Stimulated activated CD4-positive, alpha-beta T cell treated with anti-CD3 and anti-CD28 coated beads, TNF-alpha, amount 100 ng/mL, for 4 hours (primary cell): ENCODE measurements at places on chromosomes 4 and X.

- no peak for DNase-seq
Observed at GRCh38 chr4:40170588-40170987, 26.2 kb upstream of the RHOH start.

DNA sequence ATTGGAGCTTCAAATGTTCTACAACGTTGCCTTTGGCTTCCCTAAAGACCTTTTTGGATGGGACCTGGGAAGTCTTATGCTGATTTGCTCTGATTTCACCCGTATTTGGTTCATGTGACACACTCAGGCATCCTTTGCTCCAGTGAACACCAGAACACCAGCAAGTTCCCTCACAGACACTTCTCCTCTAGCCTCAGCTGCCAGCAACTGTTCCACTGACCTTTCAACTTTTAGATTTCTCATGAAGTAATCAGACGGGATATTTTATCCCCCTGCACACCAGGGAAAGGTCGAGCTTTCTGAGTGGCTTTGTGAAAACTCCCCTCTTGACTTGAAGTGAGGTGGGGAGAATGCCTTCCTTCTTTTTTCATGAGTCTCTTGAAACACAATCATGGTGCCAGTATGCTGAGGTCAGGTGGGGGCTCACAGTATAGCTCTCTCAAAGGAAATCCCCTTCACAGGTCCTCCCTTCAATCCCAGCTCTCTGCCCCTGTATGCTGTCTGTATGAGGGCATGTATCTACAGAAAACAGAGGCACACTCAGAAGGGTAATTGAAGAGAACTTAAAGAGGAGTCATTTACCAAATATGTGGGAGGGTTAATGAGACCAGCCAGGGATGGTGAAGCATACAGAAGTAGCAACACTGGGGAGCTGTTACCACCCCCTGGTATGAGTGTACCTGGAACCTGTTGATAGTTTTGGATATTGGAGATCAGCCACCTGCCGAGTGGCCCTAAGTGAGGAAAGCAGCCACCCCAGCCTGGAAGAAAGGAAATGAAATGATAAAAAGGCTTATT lies 62.7 kb downstream of the FGFBP1 start:
- DNase-seq, result no peak

GRCh38 chr4:147109800-147110199 lies 164.1 kb upstream of the TTC29 start:
- DNase-seq, result no peak

- no peak for DNase-seq
Observed at GRCh38 chr4:112823606-112824005, 186.7 kb downstream of the LARP7 start.

DNA sequence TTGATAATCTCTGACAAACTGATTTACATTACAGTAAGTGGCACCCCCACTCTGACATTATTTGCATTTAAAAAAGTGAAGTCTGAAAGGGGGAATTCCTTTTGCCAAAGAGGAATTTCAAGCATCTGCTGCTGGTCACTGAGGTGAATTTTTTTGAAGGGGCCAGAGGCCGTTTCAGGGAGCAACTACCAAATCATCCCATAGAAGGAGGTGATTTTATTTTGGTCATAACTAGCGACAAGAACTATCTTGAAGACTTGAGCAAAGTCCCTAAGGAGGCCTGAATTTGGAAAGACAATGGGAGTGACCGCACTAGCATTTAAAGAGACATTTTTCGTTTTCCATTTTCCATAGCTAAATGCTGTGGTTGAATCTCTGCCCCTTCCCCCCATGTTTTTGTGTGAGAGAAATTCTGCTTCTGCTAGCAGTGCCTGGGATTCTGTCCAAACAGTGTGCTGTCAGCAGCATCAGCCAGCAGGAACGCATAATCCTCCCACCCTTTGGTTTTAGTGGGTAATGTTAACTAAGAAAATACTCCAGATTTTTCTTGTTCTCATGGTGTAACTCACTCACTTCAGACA lies 110.1 kb upstream of the MED14 start:
- no peak for DNase-seq

GRCh38 chr4:1338752-1339414 lies 8.1 kb upstream of the UVSSA start:
- no peak for DNase-seq

- DNase-seq, result no peak
Observed at GRCh38 chrX:54479136-54480111, 16.6 kb downstream of the FGD1 start.

GRCh38 chr4:169348541-169348940 lies 77.8 kb upstream of the SH3RF1 start:
- no peak for DNase-seq

GRCh38 chrX:95974890-95975289 lies 709.8 kb upstream of the DIAPH2 start:
- DNase-seq, result no peak

- DNase-seq, result no peak
Observed at GRCh38 chr4:11698033-11698432, 269.3 kb upstream of the HS3ST1 start.

GRCh38 chrX:33336783-33337182 lies 125.4 kb upstream of the DMD start:
- no peak for DNase-seq

- DNase-seq, result no peak
Observed at GRCh38 chrX:28586981-28587551, at the start of gene IL1RAPL1. TSS of gene IL1RAPL1 (plus strand) at chrX:28587446.

DNA sequence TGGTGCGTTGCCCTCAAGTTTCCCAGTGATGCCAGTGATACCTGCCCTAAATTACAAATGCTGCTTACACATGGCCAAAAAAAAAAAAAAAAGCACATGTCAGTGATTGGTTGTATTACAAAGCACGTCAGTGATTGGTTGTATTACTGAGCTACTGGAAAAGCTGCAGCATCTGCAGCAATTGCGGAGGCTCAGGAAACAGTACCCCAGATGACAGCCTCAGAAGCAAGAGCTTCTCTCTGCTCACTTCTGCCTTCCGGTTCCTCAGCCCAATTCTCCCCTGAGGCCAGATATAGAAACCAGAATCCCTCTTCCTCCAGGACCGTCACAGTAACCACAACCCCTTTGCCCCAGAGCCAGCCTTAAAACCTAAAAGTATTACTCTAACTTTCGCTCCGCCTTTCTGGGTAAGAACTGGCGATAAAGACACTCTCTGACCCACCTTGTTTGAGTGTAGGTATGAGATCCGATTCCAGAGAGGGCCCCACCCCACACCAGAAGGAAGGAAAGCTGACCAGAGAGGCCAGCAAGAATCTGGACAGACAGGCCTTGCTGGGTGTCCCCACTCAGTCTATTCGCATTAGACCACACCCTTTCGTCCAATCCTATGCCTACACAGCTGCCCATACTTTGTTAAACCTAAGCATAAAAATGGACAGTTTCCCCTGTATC lies 85.0 kb upstream of the SORBS2 start:
- DNase-seq, result no peak

DNA sequence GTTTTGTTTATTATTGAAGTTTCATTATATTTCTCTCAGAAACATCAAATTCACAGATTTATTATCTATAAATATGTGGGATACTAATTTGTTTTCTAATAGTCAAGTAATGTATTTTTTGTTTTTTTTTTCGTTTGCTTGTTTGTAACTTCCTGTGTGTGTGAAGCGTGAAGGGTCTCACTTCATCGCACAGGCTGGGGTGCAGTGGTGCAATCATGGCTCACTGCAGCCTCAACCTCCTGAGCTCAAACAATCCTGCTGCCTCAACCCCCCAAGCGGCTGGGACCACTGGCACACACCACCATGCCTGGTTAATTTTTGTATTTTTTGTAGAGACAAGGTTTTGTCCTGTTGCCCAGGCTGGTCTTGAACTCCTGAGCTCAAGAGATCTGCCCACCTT lies 55.1 kb downstream of the SH3RF1 start:
- no peak for DNase-seq
